ENCODE measurements at places on chromosomes 12 and 14. TPM values are rescaled to one million over a fixed set of nuclear protein-coding genes. Genes with fewer than 3 reads are reported as not detected.

- DNase-seq: no peak
These were observed 178.7 kb downstream of the PAWR start for GRCh38 chr12:79512068-79512467.

- DNase-seq: no peak
These were observed 586.5 kb upstream of the TMEM132C start for GRCh38 chr12:127680516-127680915.

BDKRB2 gene
- 0.27 TPM for total RNA-seq

GALC gene
- 19.3 TPM for total RNA-seq

JAG2 gene
- total RNA-seq: 17.6 TPM

All from Calu3 (cell line).